Muscle of leg (tissue), 16 donors: ENCODE measurements at places on chromosomes 4 and X. TPM values are rescaled to one million over a fixed set of nuclear protein-coding genes. Genes with fewer than 3 reads are reported as not detected.

The S100G gene
- total RNA-seq = not detected

The ANAPC4 gene
- 22.7 TPM for total RNA-seq

The STATH gene
- total RNA-seq = not detected

The MAGEA10 gene
- total RNA-seq = not detected

The PNMA6A gene
- 3.7 TPM for total RNA-seq
